ENCODE measurements at places on chromosomes 5 and 9.

DNA sequence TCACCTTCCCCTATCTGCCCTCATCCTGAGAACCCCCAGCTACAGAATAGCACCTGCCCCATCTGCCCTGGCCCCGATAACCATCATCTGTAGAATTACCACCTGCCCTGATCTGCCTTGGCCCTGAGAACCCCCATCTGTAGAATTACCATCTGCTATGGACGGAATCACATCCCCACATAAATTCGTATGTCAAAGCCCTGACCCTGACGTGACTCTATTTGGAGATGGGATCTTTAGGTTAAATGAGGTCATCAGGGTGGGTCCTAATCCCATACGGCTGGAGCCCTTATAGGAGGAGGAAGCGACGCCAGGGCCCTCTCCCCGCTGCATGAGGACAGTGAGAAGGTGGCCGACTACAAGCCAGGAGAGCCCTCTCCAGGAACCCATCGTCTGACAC lies 32.6 kb downstream of the SARDH start:
- no peak for DNase-seq

GRCh38 chr9:136029556-136029955 lies 65.5 kb downstream of the NACC2 start:
- DNase-seq: no peak

DNA sequence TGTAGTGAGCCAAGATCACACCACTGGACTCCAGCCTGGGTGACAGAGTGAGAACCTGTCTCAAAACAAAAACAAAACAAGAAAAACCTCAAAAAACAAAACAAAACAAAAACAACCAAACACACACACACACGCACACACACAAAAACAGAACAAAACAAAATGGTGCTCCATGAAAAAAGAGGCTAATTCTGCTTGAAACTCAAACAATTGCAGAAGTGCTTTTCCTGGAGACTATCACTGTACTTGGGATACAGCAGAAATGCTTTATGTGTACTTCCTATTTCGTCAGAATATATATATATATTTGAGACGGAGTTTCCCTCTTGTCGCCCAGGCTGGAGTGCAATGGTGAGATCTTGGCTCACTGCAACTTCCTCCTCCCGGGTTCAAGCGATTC lies 49.9 kb upstream of the HSPA9 start:
- no peak for DNase-seq

DNA sequence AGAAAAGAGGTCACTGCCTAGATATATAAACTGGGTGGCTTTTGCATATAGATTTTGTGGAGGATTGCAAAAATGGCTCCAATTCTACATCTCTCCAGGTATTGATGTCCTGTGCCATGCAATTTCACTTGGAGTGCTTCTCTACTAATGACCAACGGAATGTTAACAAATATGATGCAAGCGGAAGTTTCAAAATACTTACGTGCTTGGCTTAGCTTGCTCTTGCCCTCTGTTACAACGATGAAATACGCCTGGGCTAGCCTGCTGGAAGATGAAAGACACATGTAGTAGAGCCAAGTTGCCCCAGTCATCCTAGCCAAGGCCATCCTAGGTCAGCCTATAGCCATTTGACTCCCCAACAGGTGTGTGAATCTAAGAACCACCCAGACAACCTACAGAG lies 3.6 kb upstream of the POC5 start:
- no peak for DNase-seq

DNA sequence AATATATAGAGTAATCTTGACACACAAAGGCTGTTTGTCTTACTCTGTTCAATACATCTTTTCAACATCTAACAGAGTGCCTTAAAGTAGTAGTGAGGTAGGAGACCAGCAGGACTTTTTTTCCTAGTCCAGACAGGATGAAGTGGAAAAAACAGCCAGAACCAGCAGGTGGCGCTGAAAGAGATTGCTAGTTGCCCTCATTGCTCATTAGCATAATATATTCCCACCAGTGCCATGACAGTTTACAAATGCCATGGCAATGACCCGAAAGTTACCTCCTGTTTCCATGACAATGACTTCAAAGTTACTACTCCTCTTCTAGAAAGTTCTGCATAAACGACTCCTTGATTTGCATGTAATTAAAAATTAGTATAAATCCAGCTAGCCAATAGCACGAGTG lies 387.4 kb downstream of the ACTL7B start:
- no peak for DNase-seq

- DNase-seq: no peak
Observed at GRCh38 chr5:127416906-127417305, 100.5 kb upstream of the PRRC1 start.

DNA sequence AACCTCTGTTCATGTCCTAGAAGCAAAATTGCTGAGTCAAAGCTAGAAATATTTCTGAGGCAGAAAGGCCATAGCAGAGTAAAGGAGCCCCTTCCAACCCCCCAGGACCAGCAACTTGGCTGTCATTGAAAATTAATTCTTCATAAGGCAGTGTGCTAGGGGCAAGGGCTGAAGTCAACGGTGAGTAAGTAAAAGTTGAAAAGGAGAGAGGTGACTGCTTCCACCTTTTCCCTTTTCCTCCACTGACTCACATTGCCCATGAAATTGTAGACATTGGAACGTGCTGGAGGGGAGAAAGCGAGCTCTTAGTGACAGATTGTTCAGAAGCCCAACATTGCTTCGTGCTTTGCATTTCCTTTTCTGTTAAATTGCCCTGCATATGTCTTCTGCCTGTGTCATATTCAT lies 19.1 kb downstream of the GLRA1 start:
- no peak for DNase-seq

DNA sequence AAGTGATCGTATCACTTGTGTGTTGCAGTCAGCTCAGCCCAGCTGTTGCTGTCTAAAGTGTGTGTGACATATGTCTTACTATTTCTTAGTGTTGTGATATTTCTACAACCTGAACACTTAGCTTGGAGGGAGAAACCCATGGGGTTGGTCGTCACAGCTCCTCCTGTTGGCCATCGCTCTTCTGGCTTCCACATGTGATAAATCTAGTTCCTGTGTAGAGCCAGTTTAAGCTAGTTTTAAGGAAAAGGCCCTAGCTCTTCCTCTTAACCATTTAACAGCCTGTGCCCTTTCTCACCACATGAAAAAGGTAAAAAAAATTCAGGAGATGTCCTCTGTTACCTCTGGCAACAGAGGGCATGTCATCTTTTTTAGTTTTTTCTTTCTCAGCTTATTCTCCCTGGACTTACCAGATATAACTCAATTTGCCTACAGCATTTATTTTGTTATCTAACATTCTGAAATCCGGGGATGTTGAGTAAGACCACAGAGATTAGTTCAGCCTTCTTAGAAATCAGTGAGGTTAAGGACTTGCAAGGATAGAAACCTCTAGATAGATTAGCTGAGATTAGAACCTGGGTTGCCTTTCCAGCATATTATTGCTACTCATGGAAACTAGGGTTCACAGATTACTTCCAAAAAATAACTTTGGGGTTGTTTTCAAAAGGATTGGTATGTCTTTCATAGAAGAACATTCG lies 100.4 kb downstream of the GAPVD1 start:
- DNase-seq: no peak

GRCh38 chr5:147968855-147969254 lies 62.5 kb upstream of the C5orf46 start:
- DNase-seq: no peak

- no peak for DNase-seq
Observed at GRCh38 chr9:72444435-72444834, 77.0 kb upstream of the TMC1 start.

- no peak for DNase-seq
Observed at GRCh38 chr5:20213803-20214202, 225.8 kb upstream of the CDH18 start.

DNA sequence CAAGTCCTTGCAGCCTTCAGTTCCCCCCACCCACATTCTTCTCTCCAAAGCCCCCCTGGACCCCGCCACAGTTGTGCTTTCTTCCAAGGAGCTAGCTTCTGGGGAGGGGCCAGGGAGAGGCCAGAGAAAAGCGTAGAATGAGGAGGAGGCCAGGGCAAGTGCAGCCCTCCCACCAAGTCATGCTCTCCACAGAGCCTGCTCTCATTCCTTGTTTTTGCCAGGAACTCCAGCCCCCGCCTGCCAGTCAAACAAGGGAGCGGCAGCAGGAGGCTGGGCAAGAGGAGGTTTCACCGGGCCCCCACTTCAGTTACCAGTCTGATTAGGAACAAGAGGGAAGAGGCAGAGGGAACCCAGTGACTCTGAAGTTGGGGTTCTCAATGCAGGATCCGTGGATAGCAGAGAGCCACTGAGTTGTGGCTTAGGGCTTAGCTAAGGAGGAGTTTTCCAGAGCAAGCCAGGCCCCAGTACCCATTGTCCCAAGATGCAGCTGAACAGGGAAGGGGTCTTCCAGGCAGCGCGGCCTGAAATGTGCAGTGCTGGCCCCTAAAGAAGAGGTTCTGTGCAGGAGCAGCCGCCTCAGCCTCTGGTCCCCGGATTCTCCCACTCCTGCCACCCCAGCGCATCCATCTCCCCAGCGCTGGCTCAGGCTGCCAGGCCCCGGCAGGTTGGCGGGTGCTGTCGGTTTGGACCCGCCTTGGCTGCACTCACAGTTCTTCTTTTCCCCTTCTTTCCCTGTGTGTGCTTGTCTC lies 120.6 kb downstream of the DAB2IP start:
- no peak for DNase-seq

All from stimulated activated CD8-positive, alpha-beta memory T cell treated with anti-CD3 and anti-CD28 coated beads, Interleukin-7, amount 100 ng/mL, for 1 hour (primary cell).